ENCODE measurements at places on chromosomes 4 and X.
A peak's percentile ranks its signal among the peaks of the same experiment; 100 is the strongest.

- DNase-seq, result no peak
Measured at GRCh38 chr4:143224255-143224654, 39.5 kb downstream of the USP38 start.

- DNase-seq, result no peak
Measured at GRCh38 chr4:156408749-156409148, 455.1 kb upstream of the CTSO start.

- DNase-seq, result no peak
Measured at GRCh38 chrX:151981129-151981528, 6.7 kb upstream of the GABRE start.

DNA sequence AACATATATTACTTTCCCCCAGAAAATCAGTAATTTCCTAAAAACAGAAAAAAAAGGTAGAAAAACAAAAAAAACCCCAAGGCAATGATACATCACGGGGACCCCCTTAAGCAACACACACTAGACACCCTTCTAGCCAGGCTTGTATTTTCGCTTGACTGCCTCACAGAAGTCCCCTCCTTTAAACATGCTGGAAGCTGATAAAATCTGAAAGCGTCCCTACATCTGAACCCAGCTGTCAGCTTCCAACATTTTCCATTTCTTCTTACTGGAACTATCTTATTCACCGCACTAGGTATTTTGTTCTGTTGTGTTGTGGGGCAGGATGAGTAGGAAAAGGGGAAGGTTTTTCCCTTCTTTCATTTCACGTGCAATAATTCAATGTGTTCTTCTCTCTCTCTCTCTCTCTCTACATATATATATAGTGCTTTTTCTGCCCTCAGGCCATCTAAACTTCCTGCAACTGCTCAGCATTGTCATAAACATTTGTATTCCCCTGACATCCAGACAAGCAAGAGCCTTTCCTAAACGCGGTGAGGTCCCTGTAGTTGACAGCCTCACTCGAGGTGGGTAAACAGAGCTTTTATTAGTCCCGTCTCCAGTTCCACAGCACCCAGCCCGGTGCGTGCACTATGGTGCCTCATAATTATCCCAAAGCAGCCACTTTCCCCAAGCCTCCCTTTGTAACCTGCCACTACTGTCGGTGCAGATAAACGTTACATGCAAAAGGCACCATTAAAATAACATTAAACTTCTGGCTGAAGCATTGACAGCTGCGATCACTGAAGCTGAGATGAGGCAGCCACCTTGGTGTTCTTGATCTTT, 82.5 kb downstream of the GATB start:
- no peak for DNase-seq

DNA sequence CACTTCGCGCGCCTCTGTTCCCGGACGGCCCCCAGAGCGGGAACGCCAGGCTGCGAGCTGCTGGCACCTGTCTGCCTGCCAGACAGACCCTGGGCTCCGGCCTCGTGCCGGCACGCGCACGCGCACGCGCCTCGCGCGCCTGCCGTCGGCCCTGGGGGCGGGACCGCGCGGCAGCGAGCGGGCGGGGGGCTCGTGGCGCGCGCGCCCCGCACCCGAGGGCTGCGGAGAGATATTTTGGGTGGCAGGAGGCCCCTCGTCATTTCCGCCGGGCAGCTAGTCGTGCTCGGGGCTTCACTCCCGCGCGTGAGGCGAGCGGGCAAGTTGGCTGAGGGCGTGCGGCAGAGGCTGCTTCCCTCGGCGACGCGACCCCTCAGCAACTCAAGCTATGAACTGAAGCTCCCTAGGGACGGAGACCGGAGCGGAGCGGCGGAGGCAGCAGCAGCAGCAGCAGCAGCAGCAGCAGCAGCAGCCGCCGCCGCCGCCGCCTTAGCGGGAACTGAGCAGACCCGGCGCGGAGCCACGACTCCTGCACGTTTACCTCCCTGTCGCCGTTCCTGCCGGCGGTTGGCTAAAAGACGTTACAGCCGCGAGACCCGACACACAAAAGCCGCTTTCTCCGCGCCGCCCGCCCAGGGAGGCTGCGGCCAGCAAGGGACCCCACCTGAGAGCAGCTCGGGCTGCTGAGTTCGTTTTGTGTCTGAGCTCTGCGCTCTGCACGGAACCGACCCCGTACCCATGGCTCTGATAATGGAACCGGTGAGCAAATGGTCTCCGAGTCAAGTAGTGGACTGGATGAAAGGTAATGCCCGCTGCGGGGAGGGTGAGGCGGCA, at the start of gene CNKSR2:
Gene CNKSR2 (plus strand): TSS at position 256 of the 831 bp plus-strand sequence. CDS start 480 bp downstream, at position 736.
- peak; percentile 51 for DNase-seq

GRCh38 chrX:132031867-132032266, 8.8 kb downstream of the STK26 start:
- no peak for DNase-seq

DNA sequence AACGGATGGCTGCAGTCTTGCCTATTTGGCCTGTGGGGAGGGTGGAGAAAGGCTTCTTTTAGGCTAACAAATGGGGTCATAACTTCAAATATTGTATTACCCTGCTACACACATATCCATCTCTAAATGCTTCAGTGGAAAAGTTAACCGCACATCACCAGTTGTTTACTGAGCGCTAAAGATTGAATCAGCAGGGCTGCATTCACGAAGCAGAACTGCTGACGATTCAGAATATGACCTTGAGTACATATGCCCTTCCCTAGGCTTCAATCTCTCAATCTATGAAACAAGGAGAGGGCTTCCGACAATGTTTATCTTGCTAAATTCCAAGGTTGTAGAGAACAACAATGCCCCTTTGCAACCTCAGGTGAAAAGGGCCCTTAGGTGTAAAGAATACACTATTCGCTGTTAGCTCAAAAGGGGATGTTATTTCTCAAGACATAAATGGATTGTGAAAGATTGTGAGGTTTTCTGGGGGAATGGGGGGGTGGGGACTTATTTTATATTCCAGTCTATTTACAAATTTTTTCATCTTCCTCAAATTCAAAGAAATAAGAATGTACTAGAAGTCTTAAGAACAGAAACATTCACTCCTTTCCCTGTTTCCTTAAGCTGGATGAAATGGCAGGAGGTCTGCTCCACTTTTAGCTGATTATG, 2.6 kb upstream of the ATP6AP2 start:
- DNase-seq, result no peak

DNA sequence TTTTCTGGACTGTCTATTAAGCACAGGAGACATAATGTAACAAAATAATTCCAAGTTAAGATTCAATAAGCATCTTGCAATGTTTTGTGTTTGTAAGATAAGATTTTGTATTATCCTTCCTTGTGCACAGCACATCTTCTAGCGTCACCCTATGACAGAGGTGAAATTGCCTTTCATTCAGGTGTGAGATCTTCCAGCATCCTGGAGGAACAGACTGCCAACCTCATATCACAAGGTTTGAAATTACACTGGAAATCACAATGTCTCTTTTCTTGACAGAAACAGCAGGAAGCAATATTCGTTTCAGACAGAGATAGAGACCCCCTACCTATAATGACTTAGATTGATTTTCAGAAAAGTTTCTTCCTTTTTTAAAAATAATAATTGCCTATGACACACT, 668.6 kb downstream of the GABRG1 start:
- DNase-seq, result no peak

DNA sequence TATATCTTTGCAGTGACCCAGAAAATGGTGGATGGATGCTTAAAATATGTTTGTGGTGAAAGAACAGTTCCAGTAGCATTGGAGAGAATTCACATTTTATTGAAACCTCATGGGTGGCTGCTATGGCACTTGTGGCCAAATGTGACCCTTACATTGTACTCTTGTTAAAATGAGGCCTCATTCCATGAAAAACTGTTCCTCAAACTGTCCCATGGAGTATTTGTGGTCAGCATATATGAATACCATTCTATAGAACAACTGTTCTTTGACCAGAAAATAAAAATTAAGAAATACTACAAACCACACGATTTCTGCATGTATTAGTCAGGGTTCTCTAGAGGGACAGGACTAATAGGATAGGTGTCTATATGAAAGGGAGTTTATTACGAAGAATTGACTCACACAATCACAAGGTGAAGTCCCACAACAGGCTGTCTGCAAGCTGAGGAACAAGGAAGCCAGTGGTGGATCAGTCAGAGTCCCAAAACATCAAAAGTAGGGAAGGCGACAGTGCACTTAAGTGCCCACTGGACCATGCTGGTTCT, 35.1 kb downstream of the GEMIN8 start:
- no peak for DNase-seq

DNA sequence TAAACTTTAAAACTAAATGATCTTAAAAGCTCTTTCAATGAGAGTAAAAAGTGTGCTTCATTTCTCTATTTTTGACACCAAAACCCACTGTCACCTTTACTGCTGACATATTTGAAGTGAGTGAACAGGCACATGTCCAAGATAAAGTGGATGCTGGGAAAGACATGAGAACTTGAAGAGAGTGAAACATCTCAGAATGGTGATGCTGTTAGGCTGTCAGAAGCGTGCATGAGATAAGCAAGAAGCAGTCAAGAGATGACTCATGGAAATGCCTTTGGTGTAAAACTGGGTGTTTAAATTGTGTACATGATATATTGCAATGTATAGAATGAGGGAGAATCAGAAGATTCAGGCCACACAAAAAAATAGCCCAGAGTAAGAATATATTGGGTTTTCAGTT, 21.8 kb upstream of the GBA3 start:
- DNase-seq, result no peak

DNA sequence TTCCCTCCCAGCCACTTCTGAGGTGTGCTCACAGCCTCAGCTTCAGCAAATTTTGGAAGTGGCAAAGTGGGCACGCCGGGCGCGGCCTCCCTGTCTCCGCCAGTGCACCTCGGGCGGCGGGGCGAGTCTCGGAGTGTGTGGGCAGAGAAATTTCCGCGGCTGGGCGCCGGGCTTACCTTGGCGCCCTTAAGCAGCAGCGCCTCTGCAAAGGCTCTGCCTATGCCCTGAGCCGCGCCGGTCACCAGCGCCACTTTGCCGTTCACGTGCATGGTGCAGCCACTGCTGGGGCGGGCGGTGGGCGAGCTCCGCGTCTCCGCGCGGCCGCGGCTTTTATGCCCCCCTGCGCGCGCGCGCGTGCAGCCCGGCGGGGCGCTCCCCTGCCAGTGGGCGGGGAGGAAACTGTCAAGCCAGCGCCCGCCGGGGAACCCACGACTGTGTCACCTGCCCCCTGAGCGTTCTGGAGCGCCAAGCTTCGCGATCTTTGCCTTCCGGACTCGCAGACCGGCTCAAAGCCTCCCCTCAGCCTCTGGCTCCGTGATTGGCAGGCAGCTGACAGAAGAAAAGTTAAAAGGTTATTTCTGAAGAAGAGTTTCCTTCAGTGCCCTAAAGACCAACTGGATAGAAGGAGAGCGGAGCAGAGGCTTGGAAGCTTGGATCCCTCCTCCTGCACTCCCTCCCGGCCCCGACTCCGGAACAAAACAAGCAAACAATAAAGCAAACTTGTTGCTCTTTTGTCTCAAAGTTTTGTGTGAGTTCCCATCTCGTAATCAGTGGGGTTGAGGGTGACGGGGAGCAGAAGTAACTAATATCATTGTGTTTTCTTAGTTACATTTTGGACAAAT, at the start of gene HPGD:
Gene HPGD (minus strand): TSS at position 306 of the 842 bp plus-strand sequence. CDS start 37 bp downstream, at position 269.
- DNase-seq, result peak; percentile 28
